AG04449 (cell line): ENCODE measurements at places on chromosomes 2 and 18.

- no peak for DNase-seq
Measured at GRCh38 chr2:235864302-235864701, 303.9 kb downstream of the GBX2 start.

GRCh38 chr2:241967467-241968144 is 98.1 kb downstream of the RTP5 start:
- no peak for DNase-seq

- no peak for DNase-seq
Measured at GRCh38 chr2:238202326-238203093, 985 bp downstream of the ILKAP start.

DNA sequence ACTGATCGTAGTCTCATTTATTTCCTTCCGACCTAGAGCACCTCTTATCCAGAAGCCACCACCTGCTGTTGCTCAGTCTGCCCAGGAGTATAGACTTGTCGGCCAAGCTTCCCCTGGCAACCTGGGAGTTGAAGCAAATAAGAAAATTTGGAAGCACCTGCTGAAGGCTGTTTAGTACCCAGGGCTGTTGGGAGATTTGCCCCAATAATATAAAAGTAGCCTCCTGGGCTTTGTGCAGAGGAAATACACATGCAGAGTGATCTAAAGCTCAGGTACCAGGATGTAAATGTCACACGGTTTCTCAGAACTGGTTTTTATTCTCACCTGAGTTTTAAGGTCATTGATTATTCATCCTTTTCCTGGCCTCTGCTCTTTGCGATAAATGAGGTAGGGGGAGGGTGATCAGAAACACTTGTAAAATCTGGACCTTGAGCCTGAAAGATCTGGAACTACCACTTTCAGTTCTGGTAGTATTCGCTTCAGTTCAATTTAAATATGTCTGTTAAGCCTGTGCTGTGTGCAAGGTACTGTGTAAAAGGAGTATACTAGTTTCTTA is 789 bp upstream of the COX7A2L start:
- no peak for DNase-seq

- DNase-seq = no peak
Measured at GRCh38 chr2:14907014-14907612, 274.6 kb downstream of the LRATD1 start.

GRCh38 chr2:44358503-44358902 is 2.8 kb downstream of the PREPL start:
- DNase-seq = no peak

- DNase-seq = no peak
Measured at GRCh38 chr2:53848062-53848461, 11.7 kb downstream of the GPR75 start.

- no peak for DNase-seq
Measured at GRCh38 chr2:67955748-67956603, 106.8 kb downstream of the C1D start.

DNA sequence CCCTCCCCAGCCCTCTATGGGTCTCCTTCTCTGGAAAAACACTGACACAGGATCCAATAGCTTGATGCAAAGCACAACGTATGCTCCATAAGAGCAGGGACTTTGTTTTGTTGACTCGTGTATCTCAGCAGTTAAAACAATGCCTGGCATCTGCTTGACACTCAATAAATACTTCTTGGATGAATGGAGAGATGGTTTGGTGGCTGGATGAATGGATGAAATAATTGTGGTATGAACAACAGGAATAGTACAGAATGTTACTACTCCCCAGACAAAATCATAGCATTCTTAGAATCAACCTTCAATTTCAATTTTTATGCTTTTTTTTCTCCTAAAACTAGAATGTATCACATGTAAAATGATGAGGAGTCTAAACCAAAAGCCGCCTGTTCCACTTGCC is 57.4 kb downstream of the KCNE4 start:
- DNase-seq = peak; percentile 42

- no peak for DNase-seq
Measured at GRCh38 chr2:157363612-157364101, 38.0 kb upstream of the ERMN start.

GRCh38 chr2:119253114-119253702 is 29.6 kb downstream of the STEAP3 start:
- no peak for DNase-seq

GRCh38 chr2:72788756-72789155 is 37.1 kb downstream of the EXOC6B start:
- DNase-seq = no peak

- no peak for DNase-seq
Measured at GRCh38 chr2:158995677-158996049, 27.2 kb downstream of the TANC1 start.

GRCh38 chr2:197839856-197840255 is 35.5 kb downstream of the PLCL1 start:
- DNase-seq = no peak

DNA sequence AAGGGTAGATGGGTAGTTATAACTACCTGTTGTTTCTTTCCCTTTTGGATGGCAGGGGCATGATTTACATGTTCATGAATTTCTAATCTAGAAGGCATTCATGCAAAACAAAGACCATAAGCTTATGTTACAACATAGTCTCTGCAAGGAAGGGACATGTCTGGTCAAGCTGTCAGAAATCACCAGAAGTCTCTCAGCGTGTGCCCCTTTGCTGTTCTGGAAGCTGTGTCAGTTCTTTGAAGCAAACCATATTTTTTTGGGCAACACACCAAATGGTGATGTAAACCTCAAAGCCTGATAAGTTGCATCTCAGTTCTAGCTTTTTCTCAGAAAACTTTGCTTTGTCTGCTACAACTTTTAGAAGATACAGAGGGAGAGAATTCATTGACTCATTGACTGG is 173.5 kb upstream of the CTAGE1 start:
- DNase-seq = no peak
